ENCODE measurements at places on chromosomes 16 and 17. TPM values are rescaled to one million over a fixed set of nuclear protein-coding genes. Genes with fewer than 3 reads are reported as not detected.
A peak's percentile ranks its signal among the peaks of the same experiment; 100 is the strongest.

DNA sequence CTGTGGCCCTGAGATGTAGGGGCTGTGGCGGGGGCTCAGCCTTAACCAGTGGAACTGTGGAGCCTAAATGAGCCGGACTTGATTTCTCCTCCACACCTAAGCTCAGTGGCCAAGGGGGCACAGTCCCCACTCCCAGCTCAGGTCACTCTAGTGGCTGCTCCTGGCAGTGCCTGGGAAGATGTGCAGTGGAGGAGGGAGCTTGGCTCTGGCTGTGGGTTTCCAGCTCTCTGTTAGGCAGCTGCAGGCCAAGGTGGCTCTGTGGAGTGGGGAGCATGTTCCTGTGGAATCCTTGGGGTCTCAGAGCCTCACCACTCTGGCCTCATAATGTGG lies 76.3 kb downstream of the AMFR start:
- DNase-seq = no peak

The CLEC19A gene
- not detected for total RNA-seq

DNA sequence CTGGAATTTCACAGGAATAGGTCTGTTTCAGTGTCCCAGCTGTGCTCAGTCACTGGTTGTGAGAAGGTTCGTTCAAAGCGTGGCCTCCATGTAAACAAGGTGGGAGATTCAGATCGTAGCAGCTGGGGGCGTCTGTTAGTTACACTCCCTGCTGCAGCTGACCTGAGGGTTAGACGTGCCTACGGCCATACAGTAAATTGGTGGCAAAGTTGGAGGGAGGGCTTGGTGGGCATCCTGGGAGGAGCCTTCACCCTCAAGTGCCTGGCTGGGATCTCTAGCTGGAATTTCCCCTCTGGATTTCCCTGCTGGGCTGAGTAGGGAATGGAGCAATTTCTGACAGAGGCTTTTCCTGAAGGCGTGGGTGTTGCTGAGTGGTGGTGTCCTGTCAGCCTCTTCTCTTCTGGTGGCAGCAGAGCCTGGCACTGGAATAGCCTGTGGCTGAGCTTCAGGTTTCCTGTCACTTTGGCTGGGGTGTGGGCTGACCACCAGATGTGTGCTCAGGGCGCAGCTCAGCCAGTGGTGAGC lies 6.4 kb downstream of the FCSK start:
- DNase-seq = no peak

DNA sequence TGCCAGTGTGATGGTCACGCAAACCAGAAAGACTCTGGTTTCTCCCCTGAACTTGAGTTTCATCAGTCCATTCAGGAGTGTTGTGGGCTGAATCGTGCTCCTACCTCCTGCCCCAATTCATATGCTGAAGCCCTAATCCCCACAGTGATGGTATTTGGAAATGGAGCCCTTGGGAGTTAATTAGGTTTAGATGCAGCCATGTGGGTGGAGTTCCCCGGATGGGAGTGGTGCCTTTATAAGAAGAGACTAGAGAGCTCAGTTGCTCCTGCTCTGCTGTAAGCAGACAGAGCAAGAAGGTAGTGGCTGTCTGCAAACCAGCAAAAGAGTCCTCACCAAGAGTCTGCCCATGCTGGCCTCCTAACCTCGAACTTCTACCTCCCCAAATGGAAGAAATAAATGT lies 160.3 kb upstream of the DYNLRB2 start:
- no peak for DNase-seq

The BHLHA9 gene
- total RNA-seq = not detected

The SOX15 gene
- total RNA-seq = 2.0 TPM

GRCh38 chr16:70548936-70549335 lies 25.3 kb downstream of the SF3B3 start:
- no peak for DNase-seq

DNA sequence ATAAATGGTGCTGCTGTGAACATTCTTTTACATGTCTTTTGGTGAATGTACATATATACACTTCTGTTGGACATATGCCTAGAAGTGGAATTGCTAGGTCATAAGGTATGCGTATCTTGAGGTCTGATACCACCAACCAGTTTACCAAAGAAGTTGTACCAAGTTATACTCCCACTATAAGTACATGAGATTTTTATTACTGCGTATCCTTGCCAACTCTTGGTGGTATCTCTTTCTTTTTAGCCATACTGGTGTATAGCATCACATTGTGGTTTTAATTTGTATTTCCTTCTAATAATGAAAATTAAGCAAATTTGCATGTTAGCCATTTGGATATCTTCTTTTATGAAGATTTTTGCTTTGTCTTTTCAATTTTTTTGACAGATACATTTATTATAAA lies 80.5 kb downstream of the ATF7IP2 start:
- no peak for DNase-seq

DNA sequence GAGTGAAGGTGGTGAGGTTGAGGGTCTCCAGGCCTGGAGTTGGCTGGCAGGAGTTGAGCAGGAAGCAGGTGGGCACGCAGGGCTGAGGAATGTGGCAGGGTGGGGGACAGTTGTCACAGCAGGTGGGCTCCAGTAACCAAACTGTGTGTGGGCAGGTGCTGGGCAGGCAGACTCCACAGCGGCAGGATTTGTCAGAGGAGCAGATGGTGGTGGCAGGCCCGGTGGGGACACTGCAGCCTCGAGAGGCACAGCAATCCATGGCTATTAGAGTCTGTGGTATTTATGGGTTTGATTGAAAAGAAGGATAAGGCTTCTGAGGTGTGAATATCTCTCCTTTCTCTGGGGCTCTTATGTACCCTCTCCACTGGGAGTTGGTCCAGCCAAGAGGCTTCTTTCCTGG lies at the start of gene KRTAP3-3:
TSS of gene KRTAP3-3 (minus strand) at position 326 of the 400 bp plus-strand sequence. CDS start at position 259, 67 bp downstream.
- no peak for DNase-seq

- DNase-seq = no peak
Observed at GRCh38 chr17:31803494-31804213, 55.4 kb downstream of the COPRS start.

DNA sequence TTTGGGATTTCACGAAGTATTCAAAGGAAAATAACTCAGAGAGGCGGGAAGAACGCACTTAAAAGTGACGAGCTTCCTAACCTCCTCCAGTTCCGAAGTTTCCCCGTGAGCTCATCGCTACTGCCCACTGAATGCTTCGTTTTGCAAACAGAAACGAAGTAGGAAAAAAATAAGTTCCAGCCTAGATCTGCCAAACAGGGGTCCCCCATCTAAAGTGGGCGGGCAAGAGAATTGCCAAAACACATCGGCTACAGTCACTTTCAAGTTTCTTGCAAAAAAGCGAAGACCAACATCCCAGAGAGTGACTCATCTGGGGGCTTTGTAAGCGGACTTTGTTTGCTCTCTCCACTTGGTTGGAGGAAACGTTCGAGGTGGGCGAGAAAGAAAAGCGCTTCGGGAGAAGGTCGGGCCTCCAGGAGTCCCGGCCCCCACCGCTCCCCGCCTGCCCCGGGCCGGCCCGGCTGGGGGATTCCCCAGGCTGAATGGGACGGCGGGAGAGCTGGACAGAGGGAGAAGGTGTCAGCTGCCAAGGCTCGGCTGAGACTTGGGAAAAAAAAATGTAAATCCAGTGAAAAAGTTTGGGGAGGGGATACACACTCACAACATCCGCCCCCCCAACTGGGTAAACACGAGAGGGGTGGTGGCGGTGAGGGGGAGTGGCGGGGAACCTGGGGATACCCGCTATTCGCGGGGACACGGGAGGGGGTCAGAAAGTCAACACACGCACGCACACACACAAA lies 1.0 kb downstream of the VEZF1 start:
- peak; percentile 75 for DNase-seq

DNA sequence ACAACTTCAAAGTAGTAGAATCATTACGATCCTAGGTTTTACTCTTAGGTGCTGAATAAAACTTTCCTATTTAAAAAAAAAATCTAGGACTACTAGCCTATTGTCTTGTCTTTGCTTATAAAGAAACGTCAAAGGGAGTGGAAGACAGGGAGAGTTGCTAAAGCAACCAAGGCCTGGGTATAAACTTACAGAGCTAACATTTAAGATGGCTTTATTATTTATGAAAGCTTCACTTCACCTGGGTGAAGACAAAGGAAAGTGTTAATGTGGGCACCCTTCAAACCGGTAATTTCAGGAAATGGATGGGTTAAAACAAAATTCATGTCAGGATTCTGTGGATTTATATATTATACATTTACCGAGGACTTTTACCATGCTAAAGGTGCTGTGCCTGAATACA lies 2.5 kb downstream of the DUSP14 start:
- no peak for DNase-seq

DNA sequence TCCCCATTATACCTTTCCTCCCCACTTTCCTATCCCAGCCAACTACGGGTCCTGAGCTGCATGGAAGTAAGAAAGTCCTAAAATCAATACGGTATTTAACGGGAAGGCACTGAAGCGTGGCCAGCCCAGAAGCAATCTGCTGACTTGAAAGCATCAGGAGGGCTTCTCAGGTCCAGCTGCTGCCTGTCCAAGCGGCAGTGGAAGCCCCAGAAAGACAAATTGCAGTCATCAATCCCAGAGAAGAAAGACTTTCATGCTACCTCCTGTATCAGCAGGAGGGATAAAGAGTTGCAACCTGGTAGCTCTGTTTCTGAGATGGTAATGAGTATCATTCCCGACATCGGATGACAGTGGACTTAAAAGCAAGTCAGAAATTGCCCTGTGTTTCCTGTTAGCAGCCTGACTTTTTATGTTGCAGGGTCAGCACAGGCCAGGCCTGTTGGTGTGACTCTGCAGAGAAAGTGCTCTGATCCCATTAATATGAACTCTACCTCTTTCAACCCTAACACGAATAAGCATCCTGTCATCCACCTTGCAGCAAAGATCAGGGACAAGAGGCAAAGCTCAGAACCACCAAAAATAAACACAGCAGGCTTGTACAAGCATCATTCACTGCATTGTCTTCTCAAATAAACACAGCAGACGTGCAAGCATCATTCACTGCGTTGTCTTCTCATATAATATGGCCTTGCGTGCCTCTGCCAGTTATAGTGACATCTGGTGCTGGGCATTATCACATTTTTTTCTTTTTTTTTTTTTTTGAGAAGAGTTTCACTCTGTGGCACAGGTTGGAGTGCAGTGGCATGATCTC lies 358.6 kb upstream of the CDH11 start:
- DNase-seq = no peak

DNA sequence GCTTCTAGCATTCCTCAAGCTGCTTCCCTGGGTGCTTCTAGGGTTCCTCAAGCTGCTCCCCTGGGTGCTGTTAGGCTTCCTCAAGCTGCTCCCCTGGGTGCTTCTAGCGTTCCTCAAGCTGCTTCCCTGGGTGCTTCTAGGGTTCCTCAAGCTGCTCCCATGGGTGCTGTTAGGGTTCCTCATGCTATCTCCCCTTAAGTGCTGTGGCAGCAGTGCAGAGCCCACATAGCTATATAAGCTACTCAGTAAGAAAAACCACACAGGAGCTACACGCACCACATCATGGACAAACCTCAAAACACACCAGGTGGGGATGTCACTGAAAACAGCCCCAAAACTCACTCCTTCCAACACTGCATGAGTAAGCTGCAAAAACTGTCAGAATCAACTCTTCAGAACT lies 35.2 kb downstream of the ANKRD11 start:
- DNase-seq = no peak

- no peak for DNase-seq
Observed at GRCh38 chr16:4058386-4058785, 57.9 kb downstream of the ADCY9 start.

DNA sequence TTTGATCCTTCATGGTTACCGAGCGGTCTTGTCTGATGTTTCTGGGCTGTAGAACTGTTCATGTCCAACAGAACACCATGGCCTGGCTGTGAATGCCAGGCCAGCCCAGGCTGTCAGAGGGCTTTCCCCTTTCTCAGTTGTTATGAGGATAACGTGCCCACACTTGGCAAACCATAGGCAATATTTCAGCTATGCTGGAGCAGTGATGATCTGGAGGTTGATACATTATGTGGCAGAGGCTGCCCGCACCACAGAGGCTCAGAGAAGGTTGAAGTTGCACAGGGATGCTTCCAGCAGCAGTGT lies 92.9 kb downstream of the C16orf78 start:
- no peak for DNase-seq

The SYNGR3 gene
- total RNA-seq = 1.1 TPM

The TBC1D26 gene
- not detected for total RNA-seq

DNA sequence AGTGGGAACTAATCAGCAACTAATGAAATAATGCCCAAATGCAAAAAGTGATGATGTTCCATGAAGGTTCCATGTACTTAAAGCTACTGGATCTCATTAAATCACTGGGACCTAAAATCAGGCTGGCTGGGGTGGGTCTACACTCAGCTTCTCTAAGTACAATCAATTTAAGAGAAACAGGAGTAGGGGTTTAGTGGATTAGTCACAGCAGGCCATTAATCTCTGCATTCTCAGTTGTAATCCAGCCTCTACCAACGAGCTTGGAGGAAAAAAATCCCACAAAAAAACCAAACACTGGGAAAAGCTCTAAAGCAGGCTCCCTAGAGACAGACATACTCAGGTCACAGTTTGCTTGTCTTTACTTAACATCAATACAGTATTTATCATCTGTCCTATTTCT lies 15.0 kb downstream of the CA10 start:
- no peak for DNase-seq

The CXCL16 gene
- 0.58 TPM for total RNA-seq

GRCh38 chr17:79413611-79414010 lies 197.2 kb downstream of the RBFOX3 start:
- DNase-seq = no peak

The ALOX15 gene
- total RNA-seq = not detected

DNA sequence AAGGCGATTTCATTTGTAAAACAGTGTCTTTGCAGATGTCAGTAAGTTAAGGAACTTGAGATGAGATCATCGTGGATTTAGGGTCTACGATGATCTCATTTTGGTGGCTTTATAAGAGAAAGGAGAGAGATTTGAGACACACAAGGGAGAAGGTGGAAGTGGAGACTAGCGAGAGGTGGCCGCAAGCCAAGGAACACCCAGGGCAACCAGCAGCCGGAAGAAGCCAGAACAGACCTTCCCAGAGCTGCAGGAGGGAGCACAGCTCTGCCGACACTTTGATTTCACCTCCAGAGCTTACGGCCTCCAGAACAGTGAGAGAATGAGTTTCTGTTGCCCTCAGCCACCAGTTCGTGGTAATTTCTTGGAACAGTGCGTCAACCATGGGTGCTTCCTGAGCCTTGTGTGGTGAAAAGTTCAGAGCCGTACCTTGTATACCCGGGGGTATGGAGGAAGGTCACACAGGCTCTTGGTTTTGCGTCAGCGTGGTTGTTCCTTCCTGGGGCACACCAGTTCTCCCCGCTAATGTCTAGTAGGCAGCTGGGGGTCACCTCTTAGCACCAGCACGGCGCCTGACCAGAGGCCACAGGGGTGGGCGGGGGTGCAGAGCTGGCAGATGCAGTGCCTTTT lies 12.9 kb upstream of the SEC14L1 start:
- DNase-seq = no peak

The TEX14 gene
- not detected for total RNA-seq

The C16orf96 gene
- total RNA-seq = not detected

- DNase-seq = no peak
Observed at GRCh38 chr16:3028716-3029319, 5.0 kb downstream of the THOC6 start.

Measured in LHCN-M2 (cell line).